ENCODE measurements at places on chromosomes 11 and 22.
A peak's percentile ranks its signal among the peaks of the same experiment; 100 is the strongest.

GRCh38 chr11:113387605-113388211 is at the start of gene ANKK1:
ANKK1 (plus strand) TSS chr11:113387779; CDS start chr11:113387885, 106 bp downstream.
- no peak for DNase-seq

GRCh38 chr11:45652781-45653180 is 12.6 kb downstream of the CHST1 start:
- DNase-seq, result no peak

DNA sequence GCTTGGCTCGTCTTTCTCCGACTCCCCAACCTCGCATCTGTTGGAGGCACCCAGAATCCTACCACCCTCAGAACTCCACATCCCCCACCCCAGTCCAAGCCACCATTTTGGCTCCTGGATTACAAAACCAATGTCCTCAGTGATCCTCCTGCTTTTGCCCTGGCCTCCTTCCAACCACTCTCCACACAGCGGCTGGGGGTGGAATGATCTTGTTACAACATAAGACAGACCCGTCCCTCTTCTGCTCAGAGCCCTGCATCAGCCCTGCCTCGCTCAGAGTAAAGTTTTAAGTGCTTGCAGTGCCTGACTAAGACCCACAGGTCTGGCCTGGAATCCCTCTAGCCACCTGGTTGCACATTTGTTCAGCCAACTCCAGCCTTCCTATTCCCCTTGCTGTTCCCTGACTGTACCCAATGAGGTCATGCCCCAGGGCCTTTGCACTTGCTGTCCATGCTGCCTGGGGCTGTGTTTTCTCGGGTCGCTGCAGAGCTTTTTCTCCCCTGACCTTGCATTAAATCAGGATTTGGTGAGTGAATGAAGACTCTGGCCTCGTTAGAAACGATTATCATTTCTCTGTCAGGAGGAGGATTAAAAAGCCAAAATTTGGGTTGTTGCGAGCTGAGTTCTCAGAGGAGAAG is 67.3 kb downstream of the IGF2 start:
- no peak for DNase-seq

GRCh38 chr11:31813391-31814175 is 2.5 kb upstream of the PAX6 start:
- DNase-seq, result no peak

GRCh38 chr22:23243006-23243573 is 62.8 kb downstream of the BCR start:
- peak; percentile 80 for DNase-seq

GRCh38 chr22:31086703-31087330 is 5.7 kb downstream of the SMTN start:
- DNase-seq, result no peak

GRCh38 chr11:57798905-57799559 is 37.4 kb downstream of the CTNND1 start:
- DNase-seq, result no peak

- no peak for DNase-seq
These were observed 32.9 kb upstream of the DDI1 start for GRCh38 chr11:104003491-104003890.

DNA sequence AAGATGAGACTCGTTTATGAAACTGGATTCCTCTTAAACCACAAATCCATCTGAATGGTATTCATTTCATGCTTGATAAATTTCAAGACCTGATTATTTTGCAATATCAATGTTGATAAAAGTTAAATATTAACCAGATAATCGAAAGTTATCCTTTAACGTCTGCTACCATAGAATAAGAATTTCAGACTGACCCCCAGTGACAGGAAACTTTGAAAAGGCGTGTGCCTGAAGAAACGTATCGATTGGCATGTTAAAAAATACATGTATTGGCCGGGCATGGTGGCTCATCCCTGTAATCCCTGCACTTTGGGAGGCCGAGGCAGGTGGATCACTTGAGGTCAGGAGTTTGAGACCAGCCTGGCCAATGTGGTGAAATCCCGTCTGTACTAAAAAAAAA is 13.9 kb downstream of the SCGB1A1 start:
- DNase-seq, result no peak

GRCh38 chr11:124297921-124298320 is 15.8 kb downstream of the OR8D1 start:
- no peak for DNase-seq

DNA sequence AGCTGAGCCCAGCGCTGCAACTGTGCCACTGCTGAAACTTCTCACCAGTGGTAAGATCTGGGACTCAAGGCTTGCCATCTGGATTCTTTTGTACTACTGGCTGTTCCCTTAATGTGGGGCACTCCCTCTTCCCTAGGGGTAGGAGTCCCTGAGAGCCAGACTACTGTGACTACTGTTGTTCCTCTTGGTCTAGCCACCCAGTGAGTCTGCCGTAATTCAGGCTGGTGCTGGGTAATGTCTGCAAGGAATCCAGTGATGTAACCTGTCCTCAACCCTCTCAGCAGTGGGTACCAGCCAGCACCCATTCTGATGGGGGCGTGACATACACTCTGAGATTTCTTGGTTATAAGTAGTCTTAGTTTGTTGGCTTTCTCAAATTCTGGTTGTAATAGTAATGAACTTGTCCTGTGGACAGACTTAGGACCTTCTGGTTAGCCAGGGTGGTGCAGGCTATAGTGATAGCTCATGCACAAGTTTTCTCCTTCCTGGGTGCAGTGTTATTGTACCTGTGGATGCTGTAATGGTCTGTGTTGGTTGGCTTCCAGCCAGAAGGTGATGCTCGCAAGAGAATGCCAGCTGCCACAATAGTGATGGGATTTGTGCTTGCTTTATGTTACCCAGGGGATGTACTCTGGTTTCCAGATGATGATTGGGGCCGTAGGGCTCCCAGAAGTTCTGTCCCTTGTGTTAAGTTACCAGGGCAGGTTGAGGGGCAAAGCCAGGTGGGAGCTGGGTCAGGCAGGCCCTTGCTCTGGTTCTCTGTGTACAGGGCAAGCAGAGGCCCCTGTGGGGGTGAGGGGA is 65.5 kb downstream of the ARHGAP42 start:
- no peak for DNase-seq

- no peak for DNase-seq
These were observed 43.2 kb downstream of the ARHGAP42 start for GRCh38 chr11:100730266-100730665.

DNA sequence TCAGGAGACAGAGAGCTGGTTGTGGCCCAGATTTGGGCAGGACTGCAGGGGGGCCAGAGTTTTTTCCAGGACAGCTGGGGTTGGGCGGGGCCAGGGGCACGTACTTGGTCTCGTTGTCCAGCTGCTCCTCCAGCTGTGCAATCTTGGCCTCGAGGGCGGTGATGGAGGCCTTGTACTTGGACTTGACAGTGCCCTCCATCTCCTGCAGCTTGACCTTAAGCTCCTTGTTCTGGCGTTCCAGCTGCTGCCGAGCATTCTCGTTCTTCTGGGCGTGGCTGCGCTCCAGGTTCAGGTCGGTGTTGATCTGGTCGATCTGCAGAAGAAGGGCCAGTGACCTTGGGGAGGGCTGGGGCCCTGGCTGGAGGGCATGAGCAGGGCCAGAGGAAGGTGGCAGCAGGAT is 32.1 kb downstream of the APOL1 start:
- no peak for DNase-seq
